ENCODE measurements at places on chromosomes 16 and 17.

GRCh38 chr16:4306470-4307214 lies 9.2 kb upstream of the GLIS2 start:
- DNase-seq = no peak

DNA sequence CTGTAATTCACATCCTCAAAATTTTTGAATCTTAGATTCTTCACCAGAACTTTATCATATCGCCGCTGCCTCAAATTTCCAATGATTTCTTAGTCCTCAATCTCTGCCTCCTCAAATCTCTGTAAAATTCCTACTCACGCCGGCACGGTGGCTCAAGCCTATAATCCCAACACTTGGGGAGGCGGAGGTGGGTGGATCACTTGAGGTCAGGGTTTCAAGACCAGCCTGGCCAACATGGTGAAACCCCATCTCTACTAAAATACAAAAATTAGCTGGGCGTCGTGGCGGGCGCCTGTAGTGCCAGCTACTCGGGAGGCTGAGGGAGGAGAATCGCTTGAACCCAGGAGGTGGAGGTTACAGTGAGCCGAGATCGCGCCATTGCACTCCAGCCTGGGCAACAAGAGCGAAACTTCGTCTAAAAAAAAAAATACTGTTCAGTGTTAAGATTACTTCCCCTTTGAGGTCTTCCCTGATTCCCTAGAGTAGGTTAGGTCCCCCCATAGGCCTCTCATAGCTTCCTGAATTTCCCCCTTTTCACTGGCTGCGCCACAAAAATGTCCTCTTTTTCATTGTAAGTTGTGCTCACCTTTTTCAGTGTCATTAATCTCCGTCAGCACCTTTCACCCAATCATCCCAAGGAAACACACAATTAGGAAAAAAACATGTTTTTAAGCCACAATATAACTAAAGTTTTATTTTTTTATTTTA lies 919 bp upstream of the CBX1 start:
- no peak for DNase-seq

- no peak for DNase-seq
These were observed 18.1 kb upstream of the MYH8 start for GRCh38 chr17:10439816-10440215.

DNA sequence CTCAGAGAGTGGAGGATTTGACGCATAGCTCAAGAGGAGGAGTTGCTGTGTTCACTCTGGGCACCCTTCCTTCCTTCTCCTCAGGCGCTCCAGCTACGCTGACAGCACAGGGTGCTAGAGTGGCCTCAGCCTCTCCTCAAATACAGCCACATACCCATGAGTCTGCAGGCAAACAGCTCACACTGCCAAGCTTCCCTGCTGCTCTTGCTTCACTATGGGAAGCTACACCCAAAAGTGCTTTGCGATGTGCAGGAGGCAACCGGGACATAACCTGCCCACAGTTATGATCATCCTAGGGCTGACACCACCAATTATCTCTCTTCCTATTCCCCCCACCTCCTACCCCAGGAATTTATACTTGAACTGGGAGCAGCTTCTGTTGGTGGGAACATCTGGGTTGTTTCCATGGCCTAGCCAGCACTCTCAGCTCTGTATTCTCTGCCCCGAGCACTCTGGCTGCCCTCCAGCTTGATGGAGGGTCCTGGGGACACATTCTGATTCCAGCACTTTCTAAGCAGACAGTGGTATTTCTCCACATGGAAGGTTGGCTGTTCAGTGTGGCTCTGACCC lies 40.3 kb upstream of the SREBF1 start:
- DNase-seq = no peak

DNA sequence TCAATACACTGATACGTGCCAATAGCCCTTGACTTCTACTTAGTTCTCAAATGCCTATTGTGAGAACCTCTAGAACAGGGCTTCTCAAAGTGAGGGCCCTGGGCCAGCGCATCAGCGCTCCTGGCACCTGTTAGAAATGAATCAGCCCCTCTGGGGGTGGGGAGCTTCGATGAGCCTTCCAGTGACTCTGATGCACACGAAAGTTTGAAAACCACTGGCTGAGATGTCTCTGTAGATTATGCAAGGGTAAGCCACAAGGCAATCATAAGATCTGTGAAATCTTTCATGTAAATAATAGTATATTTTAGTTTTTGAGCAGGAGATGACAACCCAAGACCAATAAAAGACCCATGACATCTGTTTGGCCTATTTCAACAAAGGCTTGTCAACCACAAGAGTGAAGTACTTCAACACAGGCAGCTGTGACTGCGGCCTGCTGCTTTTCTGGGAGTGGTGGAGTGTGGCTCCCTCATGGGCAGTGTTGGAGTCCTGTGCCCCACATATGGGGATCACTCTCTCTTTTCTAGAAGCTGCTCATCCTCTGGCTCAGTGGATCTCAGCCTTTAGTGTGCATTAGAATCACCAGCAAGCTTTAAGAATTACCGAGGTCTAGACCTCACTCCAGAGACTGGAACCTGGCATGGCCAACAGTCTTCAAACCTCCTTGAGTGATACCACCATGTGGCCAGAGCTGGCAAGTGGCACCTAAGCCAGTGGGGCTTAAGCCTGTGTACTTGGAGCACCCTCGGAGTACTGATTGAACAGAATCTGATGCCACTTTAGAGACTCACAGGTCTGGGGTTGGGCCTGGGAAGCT lies 5.8 kb downstream of the MTHFSD start:
- no peak for DNase-seq

Data from skeletal muscle cell (primary cell).